ENCODE measurements at places on chromosomes 7 and 10.

DNA sequence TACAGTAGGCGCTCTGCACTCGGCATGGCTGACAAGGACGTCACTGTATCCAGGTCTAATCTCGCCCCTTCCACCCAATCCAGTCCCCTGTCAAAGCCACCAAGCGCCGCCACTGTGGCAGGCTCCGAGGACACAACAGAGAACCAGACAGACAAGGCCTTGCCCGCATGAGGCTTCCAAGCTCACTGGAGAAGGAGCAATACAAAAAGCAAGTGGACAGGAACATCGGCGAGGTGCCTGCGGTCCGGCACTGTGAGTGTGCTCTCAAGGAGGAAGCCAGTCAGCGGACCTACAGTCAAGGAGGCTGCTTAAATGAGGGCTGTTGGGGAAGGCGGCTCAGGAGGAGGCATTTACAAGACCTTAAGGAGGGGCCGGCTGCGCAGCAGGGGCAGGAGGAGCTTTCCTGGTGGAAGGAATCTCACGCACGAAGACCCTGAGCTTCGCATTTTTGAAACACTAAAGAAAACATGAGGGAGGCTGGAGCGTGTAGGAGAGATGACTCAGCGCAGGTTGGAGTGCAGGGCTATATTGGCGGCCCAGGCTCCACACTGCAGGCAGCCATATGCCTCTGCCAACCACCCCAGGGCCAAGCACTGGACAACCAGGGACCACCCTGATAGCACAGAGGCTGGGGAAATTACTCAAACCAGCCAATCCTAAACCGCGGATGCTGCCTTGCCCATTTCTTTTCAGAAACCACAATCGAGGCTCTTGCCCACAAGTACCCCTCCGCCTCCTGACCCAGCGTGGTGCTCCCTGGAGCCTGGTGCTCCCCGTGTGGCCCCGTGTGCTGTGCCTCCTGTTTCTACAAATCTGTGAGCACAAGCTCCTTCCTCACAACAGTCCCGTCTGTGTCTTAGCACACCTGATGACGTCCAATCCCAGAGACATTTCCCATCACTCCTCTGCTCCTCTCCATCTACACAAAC is 28.9 kb downstream of the GNA12 start:
- no peak for DNase-seq

- no peak for DNase-seq
Observed at GRCh38 chr10:61943674-61944378, 42.3 kb downstream of the ARID5B start.

- no peak for DNase-seq
Observed at GRCh38 chr10:79266084-79266483, 81.2 kb upstream of the PPIF start.

- no peak for DNase-seq
Observed at GRCh38 chr10:80612261-80612660, 74.6 kb downstream of the SH2D4B start.

DNA sequence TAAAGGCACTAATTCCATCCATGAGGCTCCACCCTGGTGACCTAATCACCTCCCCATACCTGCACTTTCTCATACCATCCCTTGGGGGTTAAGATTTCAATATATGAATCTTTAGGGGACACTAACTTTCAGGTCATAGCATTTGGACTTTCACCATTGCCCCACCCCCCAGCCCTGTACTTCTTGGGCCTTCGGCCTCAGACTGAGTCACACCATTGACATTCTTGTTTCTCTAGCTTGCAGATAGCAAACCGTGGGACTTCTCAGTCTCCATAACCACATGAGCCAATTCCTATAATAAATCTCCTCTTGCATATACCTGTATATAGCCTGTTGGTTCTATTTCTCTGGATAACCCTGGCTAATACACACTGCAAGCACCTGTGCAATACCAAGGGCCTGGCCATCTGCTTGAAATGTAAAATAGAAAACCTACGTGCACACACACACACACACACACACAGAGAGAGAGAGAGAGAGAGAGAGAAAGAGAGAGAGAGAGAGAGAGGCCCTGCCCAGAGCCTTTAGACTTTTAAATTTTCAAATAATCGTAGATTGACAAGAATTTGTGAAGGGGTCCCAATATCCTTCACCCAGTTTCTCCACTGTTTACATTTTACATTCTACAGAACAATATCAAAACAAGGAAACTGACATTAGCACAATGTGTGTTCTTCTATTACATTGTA is 25.3 kb downstream of the ANXA8 start:
- no peak for DNase-seq

- no peak for DNase-seq
Observed at GRCh38 chr10:105023211-105024111, 382.4 kb downstream of the SORCS3 start.

- no peak for DNase-seq
Observed at GRCh38 chr10:843703-844102, 87.8 kb downstream of the LARP4B start.

DNA sequence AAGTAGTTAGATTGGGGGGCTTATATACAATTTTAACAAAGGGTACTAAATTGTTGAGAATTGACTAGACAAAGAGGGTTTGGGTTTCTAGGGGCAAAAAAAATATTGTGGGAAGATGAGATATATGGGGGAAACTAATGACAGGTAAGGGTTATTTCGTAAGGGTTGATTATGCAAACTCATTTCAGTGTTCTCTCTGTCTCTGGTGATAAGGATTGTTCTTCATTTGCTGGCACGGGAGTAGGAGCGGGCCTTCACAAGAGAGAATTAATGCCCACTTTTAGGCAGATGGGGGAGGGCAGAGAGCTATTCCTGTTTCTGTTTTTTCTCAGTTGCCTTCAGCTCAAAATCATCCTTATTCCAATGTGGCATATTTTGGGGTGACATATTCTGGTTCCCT is 258.4 kb downstream of the EXOC4 start:
- no peak for DNase-seq

DNA sequence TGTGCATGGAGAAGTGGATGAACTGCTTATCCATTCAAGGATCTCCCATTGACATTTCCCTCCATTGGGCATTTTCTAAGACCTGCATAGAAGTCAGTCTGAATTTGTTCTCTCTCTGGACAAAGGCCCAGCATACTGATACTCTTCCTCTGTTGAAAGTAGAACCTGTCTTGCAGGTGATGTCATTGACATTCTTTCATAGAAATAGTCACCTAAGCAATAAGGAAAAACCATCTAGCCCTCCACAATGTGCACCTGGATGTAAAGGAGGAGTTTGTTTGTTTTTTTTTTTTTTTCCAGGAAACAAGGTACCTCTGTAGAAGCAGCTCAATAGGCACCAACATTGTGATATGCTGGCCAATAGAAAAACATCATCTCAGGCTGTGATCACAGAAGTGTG is 150.4 kb downstream of the DPY19L1 start:
- DNase-seq = no peak

DNA sequence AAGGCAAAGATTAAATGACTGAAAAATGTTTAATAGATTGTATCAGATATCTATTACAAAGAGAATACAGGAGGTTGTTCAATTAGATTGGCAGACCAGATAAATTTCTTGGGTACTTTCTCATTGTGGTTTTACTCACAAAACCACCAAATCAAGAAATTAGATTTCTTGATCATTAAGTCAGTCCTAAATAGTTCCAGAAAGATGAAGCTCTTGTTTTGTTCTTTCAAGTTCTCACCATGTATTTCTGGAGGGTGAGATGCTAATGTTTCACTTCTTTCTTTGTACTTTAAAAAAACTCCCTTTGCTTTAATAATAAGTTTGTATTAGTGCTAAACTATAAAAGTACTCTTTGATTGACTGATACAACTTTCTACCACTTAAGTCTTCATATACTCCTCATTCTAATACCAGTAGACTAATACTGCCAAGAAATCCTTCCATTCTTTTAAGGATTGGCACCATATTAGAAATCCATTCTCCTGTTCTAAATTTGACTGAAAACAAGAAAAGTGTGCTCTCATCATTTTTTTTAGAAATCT is 69.4 kb downstream of the RNF133 start:
- DNase-seq = no peak

- DNase-seq = no peak
Observed at GRCh38 chr7:19327018-19327417, 181.8 kb upstream of the FERD3L start.

- no peak for DNase-seq
Observed at GRCh38 chr7:17802056-17802455, 138.2 kb downstream of the SNX13 start.

DNA sequence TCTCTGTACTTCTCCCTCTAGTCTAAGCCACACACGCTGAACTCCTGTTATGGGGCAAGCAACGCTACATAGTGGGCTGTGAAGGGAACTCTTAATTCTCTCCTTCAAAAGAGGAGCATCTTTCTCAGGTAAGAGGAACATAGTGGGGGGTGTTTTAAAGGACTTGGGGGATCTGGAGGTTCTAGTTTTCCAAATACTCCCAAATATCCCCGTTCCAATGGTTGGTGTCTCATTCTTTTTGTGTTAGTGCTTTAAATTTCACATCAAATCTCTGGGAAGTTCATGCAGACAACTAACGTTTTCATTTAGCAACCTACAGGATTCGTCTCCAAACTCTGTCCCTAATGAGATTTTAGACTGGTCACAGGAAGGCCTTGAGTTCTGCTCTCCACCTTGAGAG is 12.4 kb upstream of the WDR86 start:
- DNase-seq = no peak

GRCh38 chr7:154631162-154631561 is 371.8 kb downstream of the PAXIP1 start:
- no peak for DNase-seq

DNA sequence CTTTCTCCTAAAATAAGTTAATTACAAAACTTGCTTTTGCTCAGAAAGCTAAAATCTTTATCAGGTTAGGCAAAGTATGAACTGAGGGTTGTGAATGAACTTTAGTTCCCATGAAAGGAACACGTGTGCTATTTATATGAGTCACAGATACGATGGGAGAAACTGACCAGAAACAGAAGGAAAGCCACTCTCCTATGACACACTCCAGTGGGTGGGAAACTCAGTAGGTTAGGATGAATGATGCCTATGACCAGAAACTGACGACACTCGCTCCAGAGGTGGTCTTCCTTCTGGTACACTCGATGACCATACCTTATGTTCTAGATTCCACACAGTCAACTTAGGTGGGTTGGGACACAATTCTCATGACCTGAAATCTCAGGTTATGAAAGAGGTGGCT is 215.7 kb upstream of the INHBA start:
- DNase-seq = no peak

DNA sequence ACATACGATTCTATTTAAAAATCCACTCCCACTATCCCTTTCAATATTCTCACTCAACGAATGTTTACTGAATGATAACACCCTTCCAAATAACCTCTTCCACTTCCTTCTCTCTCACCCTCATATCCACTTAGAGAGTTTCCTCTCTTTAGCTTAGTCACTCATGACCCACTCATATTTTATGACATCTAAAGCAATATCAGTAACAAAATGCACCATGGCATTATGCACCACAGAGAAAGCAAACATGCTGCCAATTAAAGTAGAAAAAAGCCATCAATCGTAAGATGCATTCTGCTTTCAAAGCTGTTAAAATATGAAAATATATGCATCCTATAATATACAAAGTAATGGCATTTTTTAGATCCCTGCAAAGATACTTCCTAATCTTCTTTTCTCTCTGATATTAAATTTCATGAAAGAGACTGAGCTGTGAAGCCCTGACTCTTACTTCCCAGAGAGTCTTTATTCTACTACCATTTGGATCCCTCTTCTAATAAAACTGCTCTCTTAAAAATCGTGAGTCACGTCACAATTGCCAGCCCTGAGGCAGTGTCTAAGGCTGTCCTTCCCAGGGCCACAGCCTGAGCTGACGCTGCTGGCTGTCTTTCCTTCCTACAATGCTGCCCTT is 283.0 kb upstream of the KLF6 start:
- DNase-seq = no peak

- DNase-seq = no peak
Observed at GRCh38 chr10:86942441-86943315, 14.7 kb downstream of the MMRN2 start.

GRCh38 chr10:109939315-109939961 is 16.1 kb upstream of the XPNPEP1 start:
- DNase-seq = no peak

DNA sequence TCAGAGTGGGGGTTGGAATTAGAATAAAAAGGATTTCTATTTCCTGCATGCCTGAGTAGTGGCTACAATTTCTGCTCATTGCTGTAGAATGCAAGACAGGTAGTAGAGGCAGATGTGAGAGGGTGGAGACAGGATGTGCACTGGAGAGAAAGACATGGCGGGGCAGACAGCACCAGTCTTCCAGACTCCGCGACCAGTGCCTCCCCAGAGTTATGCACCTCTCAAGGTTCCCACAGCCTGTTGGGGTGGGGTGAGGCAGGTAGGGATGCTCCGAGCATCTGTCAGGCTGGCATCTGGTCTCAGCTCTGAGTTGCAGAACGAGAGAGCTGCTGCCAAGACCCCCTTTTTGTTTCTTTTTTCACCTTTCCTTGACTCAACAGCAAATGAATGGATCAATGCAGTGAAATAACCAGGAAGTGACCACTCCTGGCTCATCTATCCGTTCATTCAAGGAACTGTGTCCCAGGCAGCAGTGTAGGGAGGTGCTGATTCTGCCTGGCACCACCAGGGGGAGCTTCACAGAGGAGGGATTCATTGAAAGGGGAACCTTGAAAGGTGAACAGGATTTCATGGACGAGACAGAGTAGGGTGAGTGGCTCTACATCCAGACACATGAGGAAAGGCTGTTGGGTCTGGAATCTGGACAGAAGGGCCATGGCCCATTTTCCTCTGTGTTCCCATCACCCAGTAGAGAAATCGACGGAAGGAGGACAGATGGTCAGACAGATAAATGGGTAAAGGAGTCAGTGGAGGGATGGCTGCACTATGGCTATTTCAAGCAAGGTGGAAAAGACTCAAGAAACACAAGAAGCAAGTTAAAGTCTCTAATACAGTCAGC is 17.2 kb upstream of the SLC18A3 start:
- peak; percentile 46 for DNase-seq

- no peak for DNase-seq
Observed at GRCh38 chr7:131363719-131364118, 36.0 kb downstream of the MKLN1 start.

- no peak for DNase-seq
Observed at GRCh38 chr7:88357781-88358525, 51.3 kb upstream of the STEAP4 start.

- DNase-seq = no peak
Observed at GRCh38 chr10:97329766-97330165, 4.8 kb downstream of the FRAT2 start.
